ENCODE measurements at places on chromosomes 2 and 18.

- no peak for DNase-seq
Observed at GRCh38 chr18:44321868-44322590, 358.7 kb upstream of the SETBP1 start.

GRCh38 chr18:61544178-61544577 lies 210.9 kb downstream of the CDH20 start:
- DNase-seq, result no peak

GRCh38 chr2:86790676-86791572 lies at the start of gene CD8A:
Gene CD8A, minus strand, starts transcription at chr2:86790913. Its CDS starts 88 bp downstream, at chr2:86790825.
- peak; percentile 76 for DNase-seq

GRCh38 chr18:12768625-12769024 lies 65.8 kb downstream of the PSMG2 start:
- no peak for DNase-seq

Data from CD4-positive, alpha-beta T cell treated with Interleukin-10 for 1 hour (primary cell).